ENCODE measurements at places on chromosomes 11 and 22.

GRCh38 chr11:28879869-28880268 lies 771.7 kb downstream of the METTL15 start:
- DNase-seq: no peak

- no peak for DNase-seq
Measured at GRCh38 chr11:62048100-62048499, 75.7 kb upstream of the INCENP start.

- no peak for DNase-seq
Measured at GRCh38 chr11:129375751-129376657, at the start of gene BARX2. BARX2 (plus strand) TSS chr11:129375848; CDS start chr11:129376036, 188 bp downstream.

DNA sequence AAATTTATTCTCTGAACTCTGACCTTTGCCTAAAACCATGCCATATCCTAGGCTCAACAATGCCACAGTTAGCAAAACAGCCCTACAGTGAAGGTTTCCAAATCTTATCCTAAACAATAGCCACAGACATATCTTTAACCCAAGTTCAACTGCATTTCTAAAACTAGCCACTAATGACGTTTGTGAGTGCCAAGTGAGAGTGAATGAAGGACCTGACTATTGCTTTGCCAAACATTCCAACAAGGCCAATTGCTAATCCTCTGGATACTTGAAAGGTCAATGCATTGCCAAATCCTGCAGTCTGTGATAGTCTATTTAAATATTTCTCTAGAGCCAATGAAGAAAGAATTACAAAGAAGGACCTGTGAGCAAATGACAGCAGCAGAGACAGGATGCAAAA lies 2.5 kb upstream of the OR4C45 start:
- no peak for DNase-seq

DNA sequence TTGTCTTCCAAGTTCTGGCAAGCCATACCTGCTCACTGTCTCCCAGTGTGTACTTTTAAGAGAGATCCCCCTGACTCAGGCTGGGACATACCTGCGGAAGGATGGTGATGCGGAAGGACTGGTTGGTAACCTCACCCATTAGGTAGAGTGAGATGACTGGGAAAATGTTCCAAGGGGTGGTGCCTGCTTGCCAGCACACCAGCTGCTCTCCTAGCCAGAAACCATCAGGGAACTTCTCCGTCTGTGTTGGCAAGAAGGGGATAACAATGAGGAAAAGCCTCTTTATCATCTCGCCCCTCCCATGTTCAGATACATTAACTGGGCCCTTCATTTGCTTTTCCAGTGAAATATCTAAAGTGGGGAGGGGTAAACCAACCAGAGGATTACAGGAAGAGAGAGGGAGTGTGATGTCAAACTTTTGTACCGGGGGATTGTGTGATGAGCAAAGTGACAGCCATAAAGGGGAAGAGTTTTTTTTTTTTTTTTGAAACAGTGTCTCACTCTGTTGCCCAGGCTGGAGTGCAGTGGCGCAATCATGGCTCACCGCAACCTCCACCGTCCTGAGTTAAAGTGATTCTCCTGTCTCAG lies at the start of gene BACE1-AS:
TSS of gene BACE1-AS (plus strand) at position 538 of the 588 bp plus-strand sequence.
- no peak for DNase-seq

GRCh38 chr22:22396741-22397291 lies 111.7 kb downstream of the ZNF280B start:
- no peak for DNase-seq

DNA sequence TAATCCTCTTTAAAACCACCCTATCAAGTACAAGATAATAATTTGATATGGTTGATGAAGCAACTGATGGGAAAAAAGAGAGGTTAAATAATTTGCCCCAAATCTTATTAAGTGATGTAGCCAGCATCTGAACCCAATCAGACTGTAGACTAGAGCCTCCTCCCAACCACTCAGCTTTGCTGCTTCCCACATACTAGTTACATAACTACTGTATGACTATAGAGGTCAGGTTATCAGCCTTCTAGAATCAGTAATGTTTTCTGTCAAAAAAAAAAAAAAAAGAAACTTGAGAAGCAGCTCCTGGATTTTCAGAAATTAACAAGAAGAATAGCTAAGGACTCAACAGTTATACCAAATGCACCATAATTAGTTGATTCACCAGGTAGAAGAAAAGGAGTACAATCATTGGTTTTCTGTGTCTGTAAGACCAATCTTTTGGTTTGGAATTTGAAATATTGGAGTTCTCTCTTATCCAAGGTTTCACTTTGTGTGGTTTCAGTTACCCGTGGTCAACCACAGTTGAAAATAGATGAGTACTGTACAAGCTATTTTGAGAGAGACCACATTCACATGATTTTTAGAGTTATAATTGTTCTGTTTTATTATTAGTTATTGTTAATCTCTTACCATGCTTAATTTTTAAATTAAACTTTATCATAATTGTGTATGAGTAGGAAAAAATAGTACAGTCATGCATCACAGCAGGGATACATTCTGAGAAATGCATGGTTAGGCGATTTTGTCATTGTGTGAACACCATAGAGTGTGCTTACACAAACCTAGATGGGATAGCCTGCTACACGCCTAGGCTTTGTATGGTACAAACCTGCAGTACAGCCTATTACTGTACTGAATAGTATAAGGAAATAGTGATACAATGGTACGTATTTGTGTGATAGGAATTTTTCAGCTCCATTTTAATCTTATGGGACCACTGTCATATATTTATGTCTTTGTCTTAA lies 72.2 kb downstream of the PDHX start:
- DNase-seq: no peak

- no peak for DNase-seq
Measured at GRCh38 chr11:33932721-33933120, 40.8 kb upstream of the LMO2 start.

DNA sequence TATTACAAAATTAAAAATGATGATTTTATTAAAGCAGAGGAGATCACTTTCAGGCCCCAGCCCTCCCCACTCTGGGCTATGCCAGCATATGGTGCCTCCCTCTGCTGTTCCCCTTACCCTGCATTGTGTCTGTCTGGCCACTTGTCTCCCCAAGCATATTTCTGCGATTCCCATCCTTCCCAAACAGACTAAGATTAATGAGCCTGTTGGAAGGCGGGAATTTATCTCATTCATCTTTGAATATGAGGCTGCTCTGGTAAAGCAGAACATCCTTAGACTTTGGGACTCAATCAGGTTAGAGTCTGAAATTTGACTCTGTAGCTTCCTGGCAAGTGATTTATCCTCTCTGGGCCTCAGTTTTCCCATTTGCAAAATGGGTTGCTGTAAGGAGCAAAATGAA lies 25.7 kb downstream of the AMPD3 start:
- no peak for DNase-seq

DNA sequence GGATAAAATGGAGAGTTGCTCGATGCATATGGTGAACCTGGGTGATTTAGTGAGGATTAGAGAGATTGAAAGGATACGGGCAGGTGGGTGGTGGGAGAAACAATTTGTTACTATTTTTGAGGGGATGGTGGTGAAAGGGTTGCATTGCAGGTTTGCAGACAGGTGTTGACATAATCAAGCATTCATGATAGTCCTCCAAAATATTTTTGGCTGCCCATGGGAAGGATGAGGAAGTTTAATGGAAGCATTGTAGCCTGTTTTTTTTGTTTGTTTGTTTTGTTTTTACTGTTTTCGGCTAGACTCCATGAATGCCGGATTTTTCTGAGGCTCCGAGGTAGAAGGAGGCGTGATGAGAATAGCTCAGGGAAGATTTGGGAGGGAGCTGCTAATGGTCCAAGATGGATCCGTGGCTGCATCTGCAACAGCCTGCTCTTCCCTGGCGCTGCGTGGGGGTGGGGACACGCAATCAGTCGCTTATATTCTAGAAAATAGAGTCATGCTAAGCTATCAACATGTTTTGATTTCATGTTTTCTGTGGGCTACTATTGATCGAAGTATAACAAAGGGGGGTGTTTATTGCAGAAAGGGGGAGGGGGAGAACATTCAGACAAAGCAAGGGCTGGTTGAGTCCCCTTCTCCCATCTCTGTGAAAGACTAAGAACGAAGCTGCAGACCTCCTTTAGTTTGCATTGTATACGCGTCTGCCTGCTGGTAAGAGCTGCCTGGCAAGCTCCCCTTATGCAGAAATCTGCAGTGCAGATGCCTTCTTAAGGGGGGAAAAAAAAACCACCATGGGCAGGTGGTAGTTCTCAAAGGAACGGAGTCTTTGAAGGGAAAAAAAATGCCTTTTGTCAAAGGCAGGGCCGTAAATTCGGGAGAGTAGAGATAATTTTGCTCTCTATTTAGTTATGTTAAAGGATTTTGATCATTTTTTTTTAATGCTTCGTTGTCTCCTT lies 1.0 kb downstream of the RTN3 start:
- peak; percentile 9 for DNase-seq

- DNase-seq: no peak
Measured at GRCh38 chr22:47862394-47862793, 1099.9 kb downstream of the TBC1D22A start.

GRCh38 chr11:11981840-11982239 lies 26.6 kb downstream of the DKK3 start:
- no peak for DNase-seq

- no peak for DNase-seq
Measured at GRCh38 chr11:111555255-111555654, 14.7 kb downstream of the LAYN start.

GRCh38 chr22:28674121-28674563 lies 5.5 kb downstream of the TTC28 start:
- DNase-seq: no peak

GRCh38 chr11:37078521-37078920 lies 480.5 kb upstream of the RAG2 start:
- no peak for DNase-seq

- no peak for DNase-seq
Measured at GRCh38 chr11:2260491-2261364, 9.7 kb downstream of the ASCL2 start.

- DNase-seq: no peak
Measured at GRCh38 chr22:32281072-32281471, 25.9 kb upstream of the SLC5A4 start.

GRCh38 chr11:10900681-10901415 lies 43.0 kb upstream of the ZBED5 start:
- no peak for DNase-seq

- DNase-seq: no peak
Measured at GRCh38 chr11:67450796-67451657, 1.5 kb downstream of the GPR152 start.

Data from stimulated activated CD4-positive, alpha-beta T cell treated with anti-CD3 and anti-CD28 coated beads, Interleukin-1b, Interleukin-23, amount 100 ng/mL, for 4 hours (primary cell).